ENCODE measurements at places on chromosomes 7 and 10.

GRCh38 chr10:12617191-12618175, 268.1 kb downstream of the CAMK1D start:
- no peak for DNase-seq

DNA sequence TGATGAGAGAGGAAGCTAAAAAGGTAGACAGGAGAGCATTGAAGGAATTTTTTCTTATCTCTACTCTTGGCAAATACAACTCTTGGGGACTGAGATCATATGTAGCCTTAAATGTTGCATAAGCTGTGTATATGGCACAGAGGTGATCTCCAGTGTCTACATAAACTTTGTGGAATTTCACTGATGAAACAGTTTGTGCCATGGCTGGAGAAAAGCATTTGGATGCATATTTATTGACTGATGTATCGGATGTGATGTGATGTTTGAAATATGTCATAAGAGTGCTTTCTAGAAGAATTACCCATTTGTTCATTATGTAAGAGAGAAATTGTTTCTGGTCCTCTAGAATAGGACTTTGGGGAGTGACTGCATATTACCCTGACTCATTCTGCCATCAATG, 244.9 kb upstream of the LRRTM3 start:
- no peak for DNase-seq

DNA sequence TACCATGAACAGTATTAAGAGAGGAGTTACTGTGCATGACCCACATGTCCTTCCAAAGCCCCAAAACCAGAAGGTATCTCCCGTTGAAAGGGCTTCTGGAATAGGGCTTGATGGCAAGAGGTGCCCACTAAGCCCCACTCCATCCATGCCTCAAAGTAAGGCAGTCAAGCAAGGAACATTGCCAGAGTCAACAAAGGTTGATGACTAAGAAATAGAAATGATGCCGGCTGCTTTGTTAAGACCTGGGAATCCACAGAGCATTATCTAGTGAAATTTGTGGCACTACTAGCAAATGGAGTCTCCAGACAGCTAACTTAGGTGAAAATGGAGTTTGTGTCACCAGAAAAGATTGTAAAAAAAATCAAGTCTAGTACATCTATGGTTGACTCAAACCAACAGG, 6.2 kb downstream of the SFR1 start:
- DNase-seq: no peak

- DNase-seq: no peak
Measured at GRCh38 chr7:28298870-28299518, 113.3 kb upstream of the CREB5 start.

Measured in GM04503 (cell line).